Renal cortex interstitium (tissue), 15 donors: ENCODE measurements at places on chromosomes 5 and 9. TPM values are rescaled to one million over a fixed set of nuclear protein-coding genes. Genes with fewer than 3 reads are reported as not detected.

Gene NR2F1-AS1
- polyA plus RNA-seq, result 59.6 TPM

DNA sequence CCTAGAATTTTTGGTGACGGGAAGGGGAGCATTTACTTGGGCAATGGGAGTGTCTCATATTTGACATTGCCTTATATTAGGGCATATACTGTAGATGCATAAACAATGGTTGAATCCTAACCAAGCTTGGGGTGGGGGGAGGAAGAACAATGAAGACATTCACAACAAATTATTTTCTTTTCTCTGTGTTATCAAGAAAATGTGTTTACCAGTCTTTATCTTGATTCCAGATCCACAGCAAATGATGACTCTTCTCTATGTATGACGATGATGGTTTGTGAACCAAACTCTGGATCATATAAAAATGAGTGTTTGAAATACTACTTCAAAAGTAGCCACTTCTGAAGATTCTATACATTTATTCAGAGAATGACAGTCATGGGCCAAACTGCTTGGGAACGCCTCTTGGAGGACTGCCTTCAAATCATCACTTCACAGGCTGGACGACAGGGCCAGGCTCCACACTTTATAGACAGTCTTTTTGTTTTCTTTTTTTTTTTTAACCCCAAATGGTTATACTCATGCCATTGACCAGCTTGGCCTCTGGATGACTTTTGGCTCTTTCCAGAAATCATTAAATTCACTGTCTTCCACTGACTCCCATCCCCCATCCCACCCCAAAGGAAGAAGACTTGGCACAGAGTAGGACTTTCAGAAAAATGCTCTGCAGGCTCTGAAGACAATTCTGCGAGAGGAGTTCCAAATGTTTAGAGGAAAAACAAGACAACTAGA is 123.8 kb upstream of the LIFR start:
- DNase-seq, result no peak

DNA sequence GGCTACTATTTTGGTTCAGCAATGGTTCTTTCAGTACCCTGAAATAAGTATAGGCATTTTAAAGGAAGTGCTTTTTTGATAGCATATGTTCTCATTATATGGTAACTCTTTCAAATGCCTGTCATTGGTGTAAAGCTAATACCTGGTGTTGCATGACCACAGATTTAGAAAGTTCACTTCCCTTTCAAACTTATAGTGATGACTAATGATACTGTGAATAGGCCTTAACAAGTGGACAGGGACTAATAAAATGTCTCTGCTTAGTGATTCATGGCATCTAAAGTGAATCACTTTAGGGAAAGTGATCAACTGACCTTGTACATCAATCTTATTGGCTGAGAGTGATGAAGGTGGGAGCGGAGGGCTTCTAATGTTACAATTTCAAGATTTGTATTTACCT is 21.6 kb downstream of the MRPL22 start:
- no peak for DNase-seq

- DNase-seq, result no peak
These were observed 192.4 kb downstream of the ACTL7B start for GRCh38 chr9:108663422-108663821.

DNA sequence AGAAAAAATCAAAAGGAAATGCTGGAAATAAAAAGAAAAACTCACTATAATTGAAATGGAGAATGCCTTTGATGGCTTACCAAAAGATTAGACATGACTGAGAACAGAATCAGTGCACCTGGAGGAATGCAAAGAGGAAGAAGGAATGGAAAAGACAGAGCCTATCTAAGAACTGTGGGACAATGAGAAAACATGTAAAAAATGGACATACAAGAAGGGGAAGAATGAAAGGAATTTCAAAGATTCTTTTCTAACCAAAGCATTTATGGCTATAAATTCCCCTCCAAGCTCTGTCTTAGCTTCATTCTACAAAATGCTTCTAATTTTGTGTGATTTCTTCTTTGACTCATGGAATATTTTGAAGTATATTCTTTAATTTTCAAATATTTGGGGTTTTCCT is 47.5 kb upstream of the CLK4 start:
- no peak for DNase-seq

DNA sequence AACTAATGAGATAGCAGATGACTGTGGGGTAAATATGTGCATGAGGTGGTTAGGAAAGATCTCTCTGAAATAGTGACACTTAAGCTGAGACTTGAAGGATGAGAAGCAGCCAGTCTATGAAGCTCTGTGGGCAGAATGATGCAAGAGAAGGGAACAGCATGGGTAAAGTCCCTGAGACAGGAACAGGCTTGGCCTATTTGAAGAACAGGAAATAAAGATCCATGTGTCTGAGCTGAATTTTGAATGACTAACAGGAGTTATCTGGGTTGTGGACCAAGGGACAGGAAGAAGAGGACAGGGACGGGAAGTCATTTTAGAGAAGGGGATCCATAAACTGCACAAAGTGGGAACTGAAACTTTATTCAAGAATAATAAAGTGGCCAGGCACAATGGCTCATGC is 25.6 kb upstream of the HMGCS1 start:
- DNase-seq, result no peak

- DNase-seq, result no peak
These were observed 231.4 kb downstream of the NR2F1-AS1 start for GRCh38 chr5:93349613-93350012.

DNA sequence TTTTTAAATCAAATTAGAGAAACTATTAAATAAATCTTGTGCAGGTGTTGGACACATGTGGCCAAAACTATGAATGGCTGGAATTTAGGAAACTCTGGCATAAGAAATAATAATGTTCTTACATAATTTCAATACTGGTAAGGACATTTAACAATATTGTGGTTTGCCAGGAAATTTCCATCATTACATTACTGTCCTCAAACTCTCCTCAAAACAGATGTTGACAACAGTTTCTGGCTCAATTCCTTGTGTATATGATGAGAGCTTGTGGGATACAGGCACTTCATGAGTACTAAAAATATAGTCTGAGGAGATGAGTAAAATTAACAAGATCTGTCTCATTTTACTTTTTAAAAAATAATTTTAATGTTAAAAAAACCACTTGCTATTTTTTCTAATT is 27.9 kb downstream of the MCTP1 start:
- no peak for DNase-seq

DNA sequence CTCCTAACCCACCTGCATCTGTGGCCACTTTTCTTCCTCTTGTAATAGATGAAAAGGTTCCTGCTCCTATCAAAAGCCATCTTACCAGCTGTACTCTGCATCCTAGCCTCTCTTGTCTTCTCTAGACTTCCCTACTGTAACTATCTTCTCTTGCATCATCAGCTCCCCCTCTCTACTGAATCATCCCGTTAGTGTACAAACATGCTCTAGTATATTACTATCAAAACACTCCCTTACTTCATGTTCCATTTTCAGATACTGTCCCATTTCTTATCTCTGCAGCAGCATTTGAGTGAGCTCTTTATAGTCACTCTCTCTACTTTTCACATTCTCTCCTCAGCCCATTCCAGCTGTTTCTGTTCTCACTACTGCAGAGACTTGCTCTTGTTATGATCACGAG is 2.8 kb downstream of the SRA1 start:
- DNase-seq, result no peak

DNA sequence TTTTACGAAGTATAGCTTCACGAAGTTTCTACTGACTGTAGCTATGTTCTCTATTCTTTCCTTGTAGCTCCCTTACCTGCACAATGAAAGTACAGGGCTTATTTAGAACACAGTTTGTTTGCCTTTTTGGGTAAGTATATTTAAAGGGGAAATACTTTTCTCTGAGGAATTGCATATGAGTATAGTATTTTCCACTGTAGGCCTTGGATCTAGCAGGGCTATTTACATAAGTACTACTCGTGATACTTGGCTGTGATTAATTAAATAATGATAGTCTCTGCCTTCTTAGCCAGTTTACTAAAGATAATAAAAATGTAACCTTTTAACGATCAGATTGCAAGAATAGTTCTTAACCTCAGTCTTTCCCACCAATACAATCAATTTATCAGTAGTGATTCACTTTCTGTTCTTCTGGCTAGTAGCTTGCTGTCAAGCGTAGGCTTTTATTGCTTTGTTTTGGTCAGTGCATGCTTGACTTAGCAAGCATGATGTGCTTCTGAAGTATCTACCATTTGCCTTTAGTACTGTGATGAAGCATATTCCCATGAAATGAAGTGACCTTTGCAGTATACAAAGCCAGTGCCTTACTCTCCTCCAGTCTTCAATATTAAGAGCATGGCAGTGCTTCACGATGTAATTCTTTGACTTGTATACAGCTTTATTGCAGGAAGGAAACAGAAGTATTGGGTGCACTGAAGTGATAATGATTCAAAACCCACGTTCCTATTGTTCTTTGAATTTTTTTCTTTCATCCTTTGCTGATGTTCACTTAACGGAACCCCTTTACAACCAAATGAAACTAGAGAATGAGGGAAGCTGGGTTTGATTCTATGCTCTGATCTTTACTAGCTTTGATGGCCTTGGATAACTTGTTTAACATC is 64.2 kb downstream of the SLC44A1 start:
- DNase-seq, result no peak
